ENCODE measurements at places on chromosomes 4 and X.

- no peak for DNase-seq
Observed at GRCh38 chr4:128571747-128572146, 237.8 kb upstream of the JADE1 start.

GRCh38 chr4:1808396-1808795 lies 15.3 kb downstream of the FGFR3 start:
- DNase-seq: no peak

- DNase-seq: no peak
Observed at GRCh38 chr4:70183168-70183939, 12.2 kb upstream of the ODAM start.

- DNase-seq: no peak
Observed at GRCh38 chrX:38548508-38548907, 12.8 kb upstream of the TSPAN7 start.

GRCh38 chr4:53854991-53855568 lies 209.3 kb downstream of the CHIC2 start:
- no peak for DNase-seq

- DNase-seq: no peak
Observed at GRCh38 chrX:39470588-39471407, 627.0 kb downstream of the BCOR start.

DNA sequence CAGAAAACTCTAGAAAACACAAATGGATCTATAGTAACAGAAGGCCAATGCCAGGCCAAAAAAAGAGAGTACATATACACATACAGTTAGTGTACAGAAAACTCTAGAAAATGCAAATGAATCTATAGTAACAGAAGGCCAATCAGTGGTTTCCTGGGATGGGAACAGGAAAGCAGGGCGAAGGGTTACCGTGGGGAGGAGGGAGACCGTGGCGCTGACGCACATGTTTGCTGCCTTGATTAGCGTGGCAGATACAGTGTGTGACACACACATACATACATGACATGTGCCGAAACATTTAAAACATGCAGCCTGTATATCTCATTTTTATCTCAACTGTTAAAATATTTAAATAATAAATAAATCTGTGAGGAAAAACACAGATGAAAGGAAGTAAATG lies 14.7 kb downstream of the GAK start:
- DNase-seq: no peak

- DNase-seq: no peak
Observed at GRCh38 chr4:145945431-145946155, 7.0 kb upstream of the ZNF827 start.

- no peak for DNase-seq
Observed at GRCh38 chr4:54184581-54184980, 44.5 kb upstream of the PDGFRA start.

DNA sequence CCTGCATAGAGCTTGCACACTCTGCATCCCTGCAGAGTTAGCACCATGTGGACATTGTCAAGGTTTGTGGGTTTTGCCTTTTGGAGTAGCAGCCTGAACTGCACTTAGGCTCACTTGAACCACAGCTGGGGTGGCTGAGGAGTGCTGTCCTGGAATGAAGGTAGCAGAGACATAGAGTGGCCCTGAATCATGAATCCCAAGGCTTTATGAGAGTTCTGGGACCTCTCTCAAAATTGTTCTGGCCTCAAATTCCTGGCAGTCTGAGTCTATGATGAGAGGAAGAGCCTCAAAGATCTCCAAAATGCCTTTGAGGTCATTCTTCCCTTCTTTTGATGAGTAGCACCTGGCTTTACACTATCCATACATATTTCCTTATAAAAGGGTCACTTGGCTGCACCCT lies 37.1 kb upstream of the ADH1C start:
- DNase-seq: no peak

DNA sequence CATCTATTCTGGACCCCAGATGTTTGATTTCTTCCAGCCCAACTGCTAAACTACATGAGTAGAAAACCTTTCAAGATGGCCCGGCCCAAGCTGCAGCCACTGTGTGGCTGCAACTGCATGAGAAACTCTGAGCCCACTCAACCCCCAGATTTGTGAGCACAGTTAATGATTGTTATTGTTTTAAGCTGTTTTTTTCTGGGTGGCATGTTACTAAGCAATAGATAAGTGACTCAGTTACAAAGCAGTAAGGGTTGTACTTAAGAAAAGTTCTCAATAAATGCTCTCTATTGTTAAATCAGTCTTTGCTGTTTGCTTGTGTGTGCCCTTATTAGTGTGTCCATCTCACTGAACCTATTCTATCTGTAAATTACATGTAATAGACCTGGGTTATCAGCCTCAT lies 51.8 kb downstream of the GC start:
- no peak for DNase-seq

GRCh38 chrX:50865311-50865710 lies 45.2 kb upstream of the BMP15 start:
- DNase-seq: no peak
